Stimulated activated CD4-positive, alpha-beta T cell treated with anti-CD3 and anti-CD28 coated beads, Interleukin-1b, Interleukin-23, amount 100 ng/mL, for 1 hour (primary cell): ENCODE measurements at places on chromosomes 5 and 9.

- DNase-seq = no peak
Observed at GRCh38 chr5:132475497-132475882, 15.1 kb downstream of the IRF1 start.

DNA sequence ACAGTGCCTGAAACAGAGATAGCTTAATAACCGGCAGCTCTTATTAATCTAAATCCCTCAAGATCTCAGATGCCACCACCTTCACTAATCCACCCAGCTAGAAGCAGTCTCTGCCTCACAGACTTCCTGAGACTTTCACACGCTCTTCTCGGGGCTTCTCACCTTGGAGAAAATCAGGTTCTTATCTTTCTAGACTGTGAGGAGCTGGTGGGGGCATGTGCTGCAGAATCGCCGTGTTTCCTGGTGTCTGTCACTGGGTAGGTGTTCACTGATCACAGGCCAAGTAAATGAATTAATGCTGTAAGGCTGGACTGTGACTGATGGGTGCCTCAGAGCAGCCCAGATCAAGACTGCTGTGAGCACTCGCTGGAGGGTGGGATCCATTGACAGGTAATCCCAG lies 101.7 kb downstream of the PSD2 start:
- no peak for DNase-seq

GRCh38 chr9:97632248-97632984 lies 752 bp downstream of the TSTD2 start:
- no peak for DNase-seq

GRCh38 chr5:121638126-121638525 lies 213.6 kb upstream of the FTMT start:
- no peak for DNase-seq

DNA sequence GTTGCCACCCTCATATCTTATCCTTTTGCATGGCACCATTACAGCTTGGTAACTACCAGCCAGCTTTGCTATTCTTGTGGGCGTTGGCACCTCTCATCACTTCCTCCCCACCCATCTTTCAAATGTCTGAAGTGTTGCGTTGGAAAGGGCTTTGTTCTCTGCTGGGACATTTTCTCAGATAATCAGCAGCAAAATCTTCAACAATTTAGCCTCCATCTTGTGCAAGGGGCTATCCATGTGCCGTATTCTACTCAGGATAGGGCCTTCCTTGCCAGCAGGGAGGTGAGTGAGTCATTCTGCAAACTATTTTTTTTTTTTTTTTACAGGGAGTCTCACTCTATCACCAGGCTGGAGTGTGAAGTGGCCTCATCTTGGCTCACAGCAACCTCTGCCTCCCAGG lies 62.1 kb upstream of the NUDT12 start:
- no peak for DNase-seq

DNA sequence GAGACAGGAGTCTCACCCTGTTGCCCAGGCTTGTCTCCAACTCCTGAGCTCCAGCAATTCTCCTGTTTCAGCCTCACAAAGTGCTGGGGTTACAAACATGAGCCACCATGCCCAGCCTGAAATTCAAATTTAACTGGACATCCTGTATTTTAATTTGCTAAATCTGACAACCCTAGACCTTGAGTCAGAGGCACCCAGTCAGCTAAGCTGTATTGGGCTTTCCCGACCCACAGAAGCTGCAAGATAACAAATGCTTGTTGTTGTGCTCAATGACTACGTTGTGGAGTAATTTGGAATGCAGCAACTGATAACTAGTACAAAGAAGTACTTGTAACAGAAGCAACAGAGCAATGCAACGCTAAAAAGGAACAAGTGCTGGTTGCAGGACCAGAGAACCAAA lies 533.1 kb downstream of the NTRK2 start:
- DNase-seq = no peak

DNA sequence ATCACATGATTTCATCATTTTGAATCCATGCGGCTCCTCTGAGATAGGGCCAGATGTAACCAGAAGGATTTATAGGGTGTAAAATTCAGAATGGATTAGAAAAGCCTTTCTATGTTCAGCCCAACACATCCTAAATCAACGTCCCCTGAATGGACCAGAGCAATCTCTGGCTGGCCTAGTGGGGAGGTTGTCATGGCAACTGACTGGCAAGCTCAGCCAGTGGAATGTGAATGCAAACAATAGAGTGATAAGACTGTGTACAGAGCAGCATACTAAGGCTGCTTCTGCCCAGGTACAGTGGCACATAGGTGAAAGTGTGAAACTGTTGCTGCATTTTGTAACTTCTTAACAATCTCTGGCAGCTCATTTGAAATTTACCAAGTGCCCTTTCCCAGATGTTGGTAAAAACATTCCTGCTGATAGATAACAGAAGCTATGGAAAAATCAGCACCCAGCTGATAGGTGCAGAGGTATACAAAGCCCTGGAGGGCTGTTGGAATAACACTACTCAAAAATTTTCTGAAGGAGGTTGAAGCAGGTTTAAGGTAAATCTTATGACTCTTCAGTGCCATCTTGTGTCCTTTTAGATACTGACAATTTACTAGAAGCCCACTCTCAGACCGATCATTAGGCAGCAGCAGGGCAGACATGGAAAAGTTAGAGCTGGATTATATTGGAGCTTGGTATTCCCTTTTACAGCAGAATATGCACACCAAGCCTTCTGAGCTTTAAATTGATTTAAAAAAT lies 267.2 kb downstream of the RAB3C start:
- no peak for DNase-seq

DNA sequence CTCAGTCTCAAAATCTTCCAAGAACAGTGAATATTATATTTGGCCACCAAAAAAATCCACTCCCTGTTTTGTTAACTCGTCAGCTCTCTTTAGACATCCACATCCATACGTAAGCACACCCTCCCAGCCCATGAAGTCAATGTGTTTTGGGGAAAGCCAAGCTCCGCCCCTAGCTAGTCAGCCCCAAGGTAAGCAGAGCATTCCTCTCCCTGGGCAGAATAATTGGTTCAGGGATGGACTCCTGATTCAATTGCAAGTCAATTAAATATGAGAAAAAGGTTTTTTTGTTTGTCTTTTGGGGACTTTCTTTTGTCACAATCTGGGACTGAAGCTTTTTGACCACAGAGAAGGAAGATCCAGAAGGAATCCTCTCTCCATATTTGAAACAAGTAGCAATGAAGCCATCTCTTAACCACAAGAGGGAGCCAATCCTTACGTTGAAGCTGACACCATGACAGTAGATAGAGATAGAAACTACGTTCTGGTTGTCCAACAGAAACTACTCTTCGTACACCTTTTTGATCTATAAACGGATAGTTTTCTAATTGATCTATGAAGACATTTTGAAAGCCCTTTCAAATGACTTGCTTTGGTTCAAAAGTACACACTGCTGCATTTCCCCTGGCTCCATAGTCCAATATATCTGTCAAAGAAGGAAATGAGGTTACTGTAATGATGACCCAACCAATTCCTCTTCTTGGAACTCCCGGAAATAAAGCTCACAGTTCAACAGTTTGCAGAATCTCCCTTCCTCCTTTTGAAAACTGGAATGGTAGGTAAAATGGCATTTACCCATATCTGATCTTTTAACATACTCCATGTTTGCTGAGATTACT lies 166.4 kb downstream of the TLE1 start:
- no peak for DNase-seq

DNA sequence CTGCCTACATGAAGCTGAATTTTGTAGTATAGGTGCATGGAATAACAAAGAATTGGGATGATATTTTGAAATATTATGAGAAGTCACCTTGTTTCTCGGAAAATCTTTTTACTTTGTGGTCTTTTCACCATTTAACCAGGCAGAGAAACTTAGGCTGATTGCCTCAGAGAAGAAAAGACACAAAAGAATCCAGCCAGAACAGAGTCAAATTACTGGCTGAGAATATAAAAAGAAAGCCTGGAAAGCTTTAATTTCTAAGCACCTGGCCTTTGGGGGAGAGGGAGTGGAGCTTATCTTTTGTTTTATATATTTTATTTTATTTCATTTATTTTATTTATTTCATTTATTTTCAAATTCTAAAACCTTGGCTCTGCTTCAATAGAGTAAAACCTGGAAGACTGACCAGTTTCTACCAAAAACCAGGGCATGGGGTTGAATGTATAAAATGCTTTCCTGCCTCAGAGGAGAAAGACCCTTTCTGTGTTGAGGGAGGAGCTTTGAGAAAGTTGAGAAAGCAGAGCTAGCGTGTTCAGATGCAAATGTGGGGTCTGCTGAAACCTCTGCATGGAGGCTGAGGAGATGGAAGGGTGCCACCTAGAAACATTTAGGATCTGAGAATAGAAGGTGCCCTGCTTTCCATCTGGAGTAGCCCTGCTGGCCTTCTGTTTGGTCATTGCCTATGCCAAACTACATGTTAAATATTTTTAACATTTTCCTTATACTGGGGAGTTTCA lies 81.6 kb downstream of the NREP start:
- no peak for DNase-seq

DNA sequence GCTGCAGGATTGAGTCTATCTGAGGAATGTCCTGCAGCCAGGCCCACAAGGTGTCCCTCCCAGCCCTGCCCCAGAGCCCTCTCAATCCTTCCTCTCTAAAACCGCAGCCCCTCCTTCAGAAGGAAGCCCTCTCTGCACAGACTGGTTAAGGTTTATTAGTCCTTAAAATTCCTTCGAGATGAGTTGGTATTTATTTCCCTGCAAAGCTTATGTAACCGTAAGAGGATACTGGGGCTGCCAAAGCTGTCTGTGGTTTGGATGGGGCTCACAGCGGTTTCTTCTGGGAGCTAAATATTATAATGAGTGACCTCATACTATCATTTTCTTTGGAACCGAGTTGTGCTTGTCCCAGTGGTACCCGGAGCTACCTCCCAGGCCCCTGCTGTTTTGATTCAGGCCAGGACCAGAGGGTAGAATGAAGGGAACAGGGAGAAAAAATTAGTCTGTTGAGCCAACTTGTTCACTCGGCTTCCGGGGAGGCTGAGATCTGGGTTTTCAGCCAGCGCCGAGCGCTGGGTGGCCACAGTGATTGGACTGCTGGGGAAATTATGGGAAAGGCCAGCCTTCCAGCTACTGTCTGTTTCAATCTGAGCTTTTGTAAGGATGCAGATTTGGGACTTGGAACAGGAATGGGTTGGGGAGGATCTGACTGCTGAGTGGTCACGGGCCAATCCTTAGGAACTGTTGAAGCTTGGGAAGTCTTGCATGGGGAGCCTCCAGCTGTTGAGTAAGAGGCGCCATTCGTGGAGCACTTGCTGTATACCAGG lies 107.5 kb downstream of the NDFIP1 start:
- no peak for DNase-seq

DNA sequence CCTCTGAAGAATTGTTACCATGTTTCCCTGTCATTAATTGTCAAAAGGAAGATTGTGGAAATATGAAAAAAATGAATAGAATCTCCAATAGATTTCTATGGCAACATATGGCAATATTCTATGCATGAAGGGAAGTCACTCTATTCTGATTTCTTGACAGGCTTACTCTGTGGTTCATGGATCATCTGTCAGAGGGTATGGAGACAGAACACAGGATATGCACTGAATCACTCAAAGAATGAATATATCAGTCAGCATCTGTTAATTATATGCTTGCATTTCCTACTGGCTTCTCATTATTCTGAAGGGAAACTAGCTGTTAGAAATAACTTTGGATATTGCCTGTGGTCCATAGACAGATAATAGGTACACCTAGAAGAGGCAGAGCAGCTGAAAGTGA lies 918.9 kb downstream of the DTWD2 start:
- no peak for DNase-seq

DNA sequence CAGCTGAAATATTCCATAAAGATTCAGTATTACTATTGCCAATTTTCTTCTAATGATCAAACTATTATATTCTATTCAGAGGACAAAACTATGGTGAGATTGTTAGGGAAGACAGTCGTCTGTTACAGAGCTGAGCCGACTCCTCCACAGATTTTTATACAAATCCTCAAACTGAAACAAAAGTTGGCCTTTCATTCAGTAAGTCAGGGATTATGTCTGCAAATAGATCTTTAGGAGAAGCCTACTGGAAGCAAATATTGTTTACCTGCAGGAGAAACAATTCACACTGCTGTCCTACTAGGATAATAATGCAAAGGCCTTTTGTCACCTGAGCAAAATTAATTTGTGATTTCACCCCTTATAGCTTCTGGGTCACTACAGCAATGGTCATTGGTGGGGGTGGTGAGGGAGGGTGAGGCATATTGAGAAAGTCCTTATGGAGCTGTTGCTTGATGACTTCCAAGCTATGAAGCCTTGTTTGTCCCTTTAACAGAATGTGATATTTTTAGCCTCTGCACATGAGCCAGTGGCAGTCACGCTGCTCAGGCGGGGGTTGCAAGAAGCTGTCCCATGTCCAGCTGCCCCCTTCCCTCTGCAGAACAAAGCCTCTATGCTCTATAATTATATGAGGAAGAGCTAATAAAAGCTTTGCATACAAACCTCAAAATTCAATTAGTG lies 200.5 kb upstream of the KLF9 start:
- no peak for DNase-seq

DNA sequence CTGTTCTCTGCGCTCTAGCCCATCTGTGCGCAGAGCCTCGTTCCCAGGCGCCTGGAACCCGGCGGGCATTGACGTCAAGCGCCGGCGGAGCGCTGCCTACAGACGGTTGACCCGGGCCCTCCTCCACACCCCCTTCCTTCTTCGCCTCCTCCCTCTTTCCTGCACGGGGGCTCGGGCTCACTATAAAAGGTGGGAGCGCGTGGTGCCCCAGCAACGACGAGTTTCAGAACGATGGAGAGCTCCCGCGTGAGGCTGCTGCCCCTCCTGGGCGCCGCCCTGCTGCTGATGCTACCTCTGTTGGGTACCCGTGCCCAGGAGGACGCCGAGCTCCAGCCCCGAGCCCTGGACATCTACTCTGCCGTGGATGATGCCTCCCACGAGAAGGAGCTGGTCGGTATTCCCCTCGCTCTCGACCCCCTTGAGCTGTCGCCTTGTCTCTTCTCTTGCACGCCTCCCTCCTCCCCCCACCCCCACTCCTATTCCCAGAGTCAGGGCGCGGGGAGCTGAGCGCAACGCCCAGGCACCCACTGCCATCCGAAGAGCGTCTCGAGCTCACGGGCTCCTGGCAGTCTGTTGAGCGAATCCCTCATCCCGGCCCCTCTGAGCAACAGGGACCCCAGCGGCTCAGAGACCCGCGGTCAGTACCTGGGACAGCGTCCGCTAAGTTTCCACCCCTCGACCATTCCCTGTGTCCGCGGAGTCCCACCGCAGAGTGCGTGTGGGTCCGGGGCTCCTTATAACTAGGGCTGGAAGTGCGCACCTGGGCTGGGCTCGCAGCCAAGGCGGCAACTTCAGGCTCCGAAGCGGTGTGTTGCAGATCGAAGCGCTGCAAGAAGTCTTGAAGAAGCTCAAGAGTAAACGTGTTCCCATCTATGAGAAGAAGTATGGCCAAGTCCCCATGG lies at the start of gene CARTPT:
TSS of gene CARTPT (plus strand) at position 213 of the 902 bp plus-strand sequence. CDS start at position 232, 19 bp downstream.
- no peak for DNase-seq
